ENCODE measurements at places on chromosomes 12 and 14. TPM values are rescaled to one million over a fixed set of nuclear protein-coding genes. Genes with fewer than 3 reads are reported as not detected.

The ADCY6 gene
- total RNA-seq = 130 TPM

The ASB2 gene
- 1.5 TPM for total RNA-seq

The C14orf93 gene
- 11.9 TPM for total RNA-seq

The A2M gene
- 227 TPM for total RNA-seq

The IRAK3 gene
- 4.0 TPM for total RNA-seq

The NEK9 gene
- total RNA-seq = 44.8 TPM

The SLC39A2 gene
- total RNA-seq = 0.61 TPM

The RNASE1 gene
- 124 TPM for total RNA-seq

The PCNX4 gene
- total RNA-seq = 24.9 TPM

The TRHDE gene
- total RNA-seq = 3.9 TPM

The HCAR2 gene
- total RNA-seq = 0.49 TPM

The CLEC9A gene
- not detected for total RNA-seq

The PROX2 gene
- total RNA-seq = not detected

The NTF3 gene
- total RNA-seq = 0.40 TPM

The INSM2 gene
- not detected for total RNA-seq

The CATSPERB gene
- 3.9 TPM for total RNA-seq

The BCL11B gene
- 5.1 TPM for total RNA-seq

The MANSC4 gene
- not detected for total RNA-seq

The GPR84 gene
- not detected for total RNA-seq

The ACIN1 gene
- 119 TPM for total RNA-seq

The SPRYD3 gene
- 34.9 TPM for total RNA-seq

The IGFBP6 gene
- total RNA-seq = 16.9 TPM

The RHEBL1 gene
- not detected for total RNA-seq

The TECPR2 gene
- 17.1 TPM for total RNA-seq

The RPS29 gene
- 1,252 TPM for total RNA-seq

Measured in left colon (tissue), 2 donors.